ENCODE measurements at places on chromosomes 4 and X.

- no peak for DNase-seq
These were observed 33.2 kb upstream of the OCIAD2 start for GRCh38 chr4:48939785-48940184.

DNA sequence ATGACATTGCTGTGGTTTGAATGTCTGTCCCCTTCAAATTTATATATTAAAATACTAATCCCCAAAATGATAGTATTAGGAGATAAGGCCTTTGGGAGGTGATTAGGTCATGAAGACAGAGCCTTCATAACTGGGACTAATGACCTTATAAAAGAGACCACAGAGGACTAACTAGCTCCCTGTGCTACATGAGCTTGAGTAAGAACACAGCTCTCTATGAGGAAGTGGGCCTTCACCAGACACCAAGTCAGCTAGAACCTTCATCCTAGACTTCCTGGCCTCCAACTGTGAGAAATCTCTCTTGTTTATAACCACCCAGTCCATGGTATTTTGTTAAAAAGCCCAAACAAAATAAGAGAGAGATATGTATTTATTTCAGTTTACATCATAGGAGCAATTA lies 242.2 kb upstream of the CTSO start:
- no peak for DNase-seq

GRCh38 chr4:59881632-59882031 lies 1318.5 kb upstream of the ADGRL3 start:
- DNase-seq: no peak

DNA sequence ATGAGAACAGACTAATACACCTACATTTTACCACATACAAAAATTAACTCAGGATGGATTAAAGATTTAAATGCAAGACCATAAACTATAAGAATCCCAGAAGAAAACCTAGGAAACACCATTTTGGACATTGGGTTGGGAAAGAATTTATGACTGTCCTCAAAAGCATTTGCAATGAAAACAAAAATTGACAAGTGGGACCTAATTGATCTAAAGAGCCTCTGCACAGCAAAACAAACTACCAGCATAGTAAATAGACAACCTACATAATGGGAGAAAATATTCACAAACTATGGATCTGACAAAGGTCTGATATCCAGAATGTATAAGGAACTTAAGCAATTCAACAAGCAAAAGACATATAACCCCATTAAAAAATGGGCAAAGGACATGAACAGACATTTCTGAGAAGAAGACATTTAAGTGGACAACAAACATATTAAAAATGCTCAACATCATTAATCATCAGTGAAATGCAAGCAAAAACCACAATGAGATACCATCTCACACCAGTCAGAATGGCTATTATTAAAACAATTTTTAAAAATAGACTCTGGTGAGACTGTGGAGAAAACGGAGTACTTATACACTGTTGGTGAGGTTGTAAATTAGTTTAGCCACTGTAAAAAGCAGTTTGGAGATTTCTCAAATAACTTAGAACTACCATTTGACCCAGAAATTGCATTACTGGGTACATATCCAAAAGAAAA lies 221.7 kb upstream of the DIPK2B start:
- no peak for DNase-seq

DNA sequence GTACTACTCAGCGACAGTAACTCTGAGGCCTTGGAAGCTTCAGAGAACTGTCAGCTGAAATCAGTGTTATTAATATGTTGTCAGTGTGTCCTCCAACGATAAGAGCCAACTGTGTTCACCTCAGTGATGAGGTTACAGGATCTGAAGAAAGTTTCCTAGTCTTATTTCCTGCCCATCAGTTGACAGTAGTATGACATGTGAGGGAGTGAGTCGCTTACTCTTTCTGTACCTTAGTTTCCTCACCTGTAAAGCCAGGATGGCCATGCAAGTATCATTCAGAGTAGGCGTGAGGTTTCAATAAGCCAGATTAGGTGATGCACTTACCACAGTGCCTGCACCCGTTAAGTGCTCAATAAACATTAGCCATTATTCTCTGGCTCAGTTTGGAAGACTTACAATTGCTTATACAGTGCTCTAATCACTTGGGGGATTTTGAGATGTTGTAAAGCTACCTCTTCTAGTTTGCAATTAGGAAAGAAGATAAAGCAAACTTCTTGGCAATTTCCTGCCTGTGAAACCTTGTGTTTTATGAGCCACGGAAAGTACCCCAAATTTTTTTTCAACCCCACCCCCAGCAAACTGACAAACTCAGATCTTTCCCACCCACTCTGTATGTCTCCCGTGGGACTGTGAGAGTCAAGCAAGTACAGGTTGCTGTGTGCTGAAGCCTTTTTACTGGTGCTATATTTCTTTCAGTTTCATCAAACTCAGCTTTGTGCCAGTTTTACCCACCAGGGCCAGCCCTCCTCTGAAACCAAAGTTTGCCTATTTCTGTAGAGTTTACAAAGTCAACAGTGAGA lies 62.2 kb downstream of the ANXA3 start:
- DNase-seq: no peak

DNA sequence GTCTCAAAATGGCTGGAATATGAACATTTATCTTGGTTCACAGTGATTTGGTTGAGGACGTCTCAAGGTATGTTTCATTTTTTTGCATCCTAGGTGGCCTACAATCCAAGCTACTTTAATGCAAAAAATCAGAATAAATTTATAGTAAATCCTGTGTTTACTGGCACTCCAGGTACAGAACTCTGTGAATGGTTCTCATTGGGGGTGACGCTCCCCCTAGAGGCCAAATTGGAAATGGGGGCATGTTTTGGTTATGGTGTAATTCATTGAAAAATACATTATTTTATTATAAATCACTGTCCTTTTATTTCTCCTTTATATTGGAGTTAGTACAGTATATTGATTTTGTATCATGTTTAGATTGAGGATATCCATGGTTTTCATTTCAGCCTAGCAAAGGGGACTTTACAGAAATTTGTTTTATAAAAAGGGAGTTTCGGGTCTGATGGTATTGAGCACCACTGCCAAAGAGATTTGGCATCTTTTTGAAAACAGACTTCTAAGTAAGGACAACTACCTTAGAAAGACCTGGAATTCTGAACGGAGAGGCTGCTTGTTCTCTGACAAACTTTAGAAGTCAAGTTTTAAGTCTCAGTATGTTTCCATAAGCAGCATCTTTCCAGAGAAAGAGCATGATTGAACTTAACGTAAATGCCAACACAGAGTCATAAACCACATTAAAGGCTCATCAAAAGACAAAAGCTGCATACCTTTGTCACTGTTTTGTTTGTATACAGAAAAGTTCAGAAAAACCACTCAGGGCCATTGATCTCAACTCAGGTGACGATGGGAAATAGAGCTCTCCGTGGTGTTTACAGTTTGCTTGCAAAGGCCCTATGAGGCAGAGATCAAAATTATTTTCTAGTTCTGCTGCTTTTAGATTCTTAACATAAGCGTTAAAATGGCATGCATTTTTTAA lies 19.4 kb downstream of the MTM1 start:
- DNase-seq: peak; percentile 63

DNA sequence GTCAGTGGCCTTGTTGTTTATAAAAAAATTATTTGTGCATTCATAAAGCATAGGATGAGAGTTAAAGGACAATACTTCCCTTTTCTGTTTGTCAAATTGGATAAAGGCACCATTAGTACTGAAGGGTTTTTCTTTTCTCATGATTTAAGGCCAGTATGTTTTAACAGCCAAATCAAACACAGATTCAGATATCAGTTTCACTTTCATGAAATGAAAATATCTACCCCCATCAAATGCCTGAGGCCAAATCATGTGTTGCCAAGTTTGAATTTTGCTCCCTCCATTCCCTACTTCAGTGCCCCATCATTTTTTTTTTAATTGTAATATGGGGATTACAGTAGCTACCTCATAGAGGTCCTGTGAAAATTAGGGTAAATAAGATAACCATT lies 745.9 kb downstream of the RPA4 start:
- DNase-seq: no peak

- DNase-seq: no peak
These were observed 162.7 kb upstream of the GALNTL6 start for GRCh38 chr4:171650543-171650942.
